Right cardiac atrium (tissue), 5 donors: ENCODE measurements at places on chromosomes 1 and 21. TPM values are rescaled to one million over a fixed set of nuclear protein-coding genes. Genes with fewer than 3 reads are reported as not detected.

DNA sequence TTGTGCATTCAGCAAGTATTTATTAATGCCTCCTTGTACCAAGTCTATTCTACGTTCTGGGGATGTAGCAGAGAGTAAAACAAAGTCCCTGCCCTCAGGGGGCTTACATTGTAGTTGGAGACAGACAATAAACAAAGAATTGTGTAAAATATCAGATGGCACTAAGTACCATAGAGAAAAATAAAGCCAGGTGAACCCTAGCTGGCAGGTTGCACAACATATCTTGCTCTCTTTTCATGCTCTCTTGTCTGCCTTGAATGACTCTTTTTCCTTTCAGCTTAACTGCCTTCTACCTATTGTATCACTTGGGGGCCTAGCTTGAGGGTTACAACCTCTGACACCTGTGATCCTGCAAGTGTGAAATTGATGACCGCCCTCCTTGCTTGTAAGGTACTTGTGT is 20.7 kb upstream of the FASLG start:
- no peak for DNase-seq

DNA sequence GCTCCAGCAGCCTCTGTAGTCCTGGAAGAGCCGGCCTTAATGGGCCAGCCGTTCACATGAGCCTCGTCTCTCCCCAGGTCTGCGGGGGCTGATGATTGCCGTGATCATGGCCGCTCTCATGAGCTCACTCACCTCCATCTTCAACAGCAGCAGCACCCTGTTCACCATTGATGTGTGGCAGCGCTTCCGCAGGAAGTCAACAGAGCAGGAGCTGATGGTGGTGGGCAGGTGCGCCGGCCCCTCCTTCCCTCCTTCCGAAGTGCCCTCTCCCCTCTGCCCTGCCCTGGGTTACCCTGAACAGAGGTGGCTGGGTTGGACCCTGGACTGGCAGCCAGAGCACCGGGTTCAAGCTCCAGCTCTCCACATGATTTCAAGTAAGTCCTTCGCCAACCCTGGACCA is 13.1 kb downstream of the SLC5A9 start:
- DNase-seq, result no peak

DNA sequence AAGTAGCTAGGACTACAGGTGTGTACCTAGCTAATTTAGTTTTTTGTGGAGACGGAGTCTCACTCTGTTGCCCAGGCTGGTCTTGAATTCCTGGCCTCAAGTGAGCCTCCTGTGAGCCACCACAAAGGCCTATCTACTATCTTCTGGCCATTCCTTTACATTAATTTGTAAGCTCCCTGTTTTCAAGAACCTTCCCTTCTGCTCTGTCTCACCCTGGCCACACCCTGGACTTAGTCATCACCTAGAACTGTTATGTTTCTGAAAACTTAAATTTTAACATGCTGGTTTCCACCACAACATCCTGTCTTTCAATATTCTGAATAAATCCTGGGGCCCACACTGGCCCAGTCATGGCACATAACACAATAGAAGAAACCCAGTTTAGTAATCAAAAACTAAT is 4.9 kb upstream of the B4GALT3 start:
- DNase-seq, result no peak

- no peak for DNase-seq
Measured at GRCh38 chr1:78678324-78678723, 28.7 kb downstream of the IFI44 start.

PRRX1 gene
- polyA plus RNA-seq, result 39.9 TPM

PER3 gene
- polyA plus RNA-seq, result 11.5 TPM

GART gene
- polyA plus RNA-seq, result 12.7 TPM
